ENCODE measurements at places on chromosomes 6 and 20.
A peak's percentile ranks its signal among the peaks of the same experiment; 100 is the strongest.

DNA sequence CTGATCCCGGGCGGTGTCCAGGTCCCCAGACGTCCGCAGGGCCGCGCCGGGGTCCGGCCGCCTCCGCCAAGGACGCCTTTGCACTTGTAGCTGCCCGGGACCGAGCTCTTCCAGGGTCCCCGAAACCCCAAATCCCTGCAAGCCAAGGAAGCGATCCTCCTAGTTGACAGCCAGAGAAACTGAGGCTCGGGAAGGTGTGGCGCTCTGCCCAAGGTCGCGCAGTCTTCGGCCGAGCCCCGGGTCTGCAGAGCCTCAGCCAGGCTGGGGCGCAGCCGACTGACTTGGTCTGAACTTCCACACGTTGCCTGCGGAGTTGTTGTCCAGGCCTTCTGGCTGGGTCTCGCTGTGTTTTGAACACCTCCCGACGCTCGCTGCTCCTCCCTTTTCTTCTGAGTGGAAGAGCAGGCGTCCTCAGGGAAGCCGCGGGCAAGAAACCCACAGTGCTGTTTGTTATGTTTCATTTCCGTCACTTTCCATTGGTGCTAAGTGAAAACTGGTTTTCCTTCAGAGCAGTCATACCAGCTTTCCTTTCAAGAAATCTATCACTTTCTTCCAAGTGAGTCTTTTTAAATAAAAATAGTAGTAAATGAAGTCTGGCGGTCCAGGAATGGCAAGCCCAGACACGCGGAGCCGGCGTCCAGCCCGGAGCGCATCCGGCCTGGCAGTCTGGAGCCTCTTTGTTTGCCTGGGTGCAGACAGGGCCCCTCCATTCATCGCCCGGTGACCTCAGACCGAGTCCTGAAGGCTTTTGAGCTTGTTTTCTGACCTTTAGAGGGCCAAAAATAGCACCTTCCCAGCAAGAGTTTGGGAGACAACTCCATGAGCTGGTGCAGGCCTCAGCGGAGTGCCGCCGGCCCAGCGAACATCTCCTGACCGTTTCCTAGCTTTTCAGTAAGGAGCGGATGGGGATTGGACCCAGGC, 698 bp downstream of the FAM210B start:
- DNase-seq: peak; percentile 58

DNA sequence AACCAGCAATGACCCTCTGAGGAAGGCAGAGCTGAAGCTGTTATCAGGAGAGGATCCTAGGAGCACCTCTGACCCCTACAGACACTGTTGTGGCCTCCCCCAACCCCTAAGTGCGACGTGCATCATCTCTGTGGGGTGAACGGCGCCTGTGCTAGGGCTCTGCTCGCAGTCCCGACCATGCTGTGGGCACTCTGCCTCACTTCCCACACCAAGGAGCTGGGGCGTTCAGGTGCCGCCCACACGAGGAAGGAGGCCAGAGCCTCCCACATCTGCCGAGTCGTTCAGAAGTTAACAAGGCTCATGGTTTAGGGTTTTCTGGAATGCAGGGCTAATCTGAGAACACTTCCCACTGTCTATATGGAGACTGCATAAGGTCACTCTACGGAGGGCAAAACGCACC, 62.1 kb downstream of the GINS1 start:
- DNase-seq: no peak

GRCh38 chr6:7204726-7205125, 97.0 kb downstream of the RREB1 start:
- DNase-seq: peak; percentile 73

GRCh38 chr20:50995506-50995905, 27.4 kb downstream of the KCNG1 start:
- DNase-seq: peak; percentile 35

GRCh38 chr6:125193208-125193607, 39.6 kb downstream of the TPD52L1 start:
- DNase-seq: no peak

GRCh38 chr6:150392452-150393220, 23.8 kb downstream of the IYD start:
- DNase-seq: no peak

All from fibroblast of skin of right quadriceps (primary cell).